ENCODE measurements at places on chromosomes 2 and 18.

GRCh38 chr2:7835151-7835550 lies 846.7 kb upstream of the ID2 start:
- no peak for DNase-seq

DNA sequence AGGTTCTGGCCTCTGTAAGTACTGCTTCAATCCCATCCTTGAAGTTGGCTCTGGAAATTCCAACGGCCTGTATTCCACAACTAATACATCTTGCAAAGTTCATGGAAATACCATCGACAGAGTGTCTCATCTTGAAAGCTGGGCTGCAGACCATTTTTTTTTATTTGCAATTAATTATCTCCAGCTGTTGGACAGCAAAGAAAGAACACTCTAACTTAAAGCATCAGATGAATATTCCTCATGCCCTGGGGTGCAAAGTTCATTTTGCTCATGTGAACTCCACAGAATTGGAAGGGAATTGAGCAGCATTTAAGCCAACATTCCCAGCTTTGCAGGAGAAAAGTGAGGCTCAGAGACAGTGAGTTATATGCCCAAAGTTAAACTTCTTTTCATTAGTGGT lies 96.5 kb upstream of the PIEZO2 start:
- DNase-seq: no peak

GRCh38 chr2:151976945-151977353 lies 121.9 kb downstream of the CACNB4 start:
- no peak for DNase-seq

DNA sequence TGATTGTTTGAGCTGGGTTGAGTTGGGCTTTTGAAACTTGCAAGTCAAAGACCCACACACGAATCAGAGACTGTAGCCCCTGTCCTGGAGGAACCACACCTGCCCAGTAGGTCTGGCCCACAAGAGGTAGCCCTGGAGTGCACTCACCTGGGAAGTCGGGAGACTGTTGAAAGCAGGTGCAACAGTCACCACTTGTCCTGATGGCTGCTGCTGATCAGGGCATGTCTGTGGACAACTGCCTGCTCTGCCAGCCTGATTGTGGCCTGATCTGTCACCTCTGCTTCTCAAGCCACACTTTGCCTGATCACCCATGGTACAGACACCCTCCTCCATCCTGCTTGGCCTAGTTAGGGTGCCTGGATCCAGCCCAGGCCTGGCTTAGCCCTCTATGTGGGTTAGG lies 105.0 kb upstream of the HAAO start:
- no peak for DNase-seq

DNA sequence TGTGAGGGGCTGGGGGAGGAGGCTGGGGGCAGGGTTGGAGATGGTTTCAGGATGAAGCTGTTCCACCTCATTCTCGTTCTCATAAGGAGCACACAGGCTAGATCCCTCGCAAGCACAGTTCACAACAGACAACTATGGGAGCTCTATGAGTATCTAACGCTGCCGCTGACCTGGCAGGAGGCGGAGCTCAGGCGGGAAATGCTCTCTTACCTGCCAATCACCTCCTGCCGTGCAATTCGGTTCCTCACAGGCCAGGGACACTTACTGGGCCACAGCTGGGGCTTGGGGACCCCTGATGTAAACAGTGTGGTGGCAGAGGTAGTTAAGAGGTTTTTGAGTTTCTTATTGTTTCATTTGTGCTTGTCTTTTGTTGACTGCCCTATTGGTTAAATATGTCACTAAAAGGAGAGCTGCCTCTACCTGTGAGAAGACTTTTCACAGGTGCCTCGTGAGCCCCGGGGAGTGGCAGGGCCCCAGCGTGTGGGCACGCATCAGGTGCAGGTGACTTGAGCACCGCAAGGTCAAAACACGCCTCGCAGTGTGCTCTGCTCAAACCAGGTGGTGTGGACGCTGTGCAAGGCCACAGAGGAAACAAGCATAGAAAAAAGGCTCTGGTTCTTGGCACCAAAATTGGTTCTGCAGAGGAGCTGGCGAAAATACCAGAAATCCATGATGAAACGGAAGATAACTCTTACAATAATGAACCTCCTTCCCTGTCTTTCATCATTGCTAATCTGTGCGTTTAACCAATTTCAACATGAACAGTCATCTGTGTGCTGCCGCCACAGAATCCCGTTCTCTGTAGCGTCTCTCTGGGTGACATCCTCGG lies 10.2 kb downstream of the MLPH start:
- DNase-seq: no peak

DNA sequence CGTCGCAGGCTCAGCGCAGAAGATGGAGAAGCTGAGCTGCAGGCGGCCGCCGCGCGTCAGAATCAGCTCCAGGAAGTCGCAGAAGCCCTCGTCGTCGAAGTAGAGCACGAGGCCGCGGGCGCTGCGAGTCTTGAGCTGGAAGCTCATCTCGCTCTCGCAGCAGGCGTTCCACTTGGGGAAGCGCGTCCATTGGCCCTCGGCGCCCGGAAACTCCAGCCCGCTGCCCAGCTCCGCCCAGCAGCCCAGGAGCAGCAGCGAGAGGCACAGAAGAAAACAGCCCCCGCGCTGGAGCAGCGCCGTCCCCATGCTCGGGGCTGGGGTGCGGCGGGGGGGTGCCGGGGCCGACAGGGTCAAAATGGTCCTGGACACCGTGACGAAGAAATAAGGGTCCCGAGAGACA lies 4.0 kb downstream of the NRXN1 start:
- DNase-seq: no peak

DNA sequence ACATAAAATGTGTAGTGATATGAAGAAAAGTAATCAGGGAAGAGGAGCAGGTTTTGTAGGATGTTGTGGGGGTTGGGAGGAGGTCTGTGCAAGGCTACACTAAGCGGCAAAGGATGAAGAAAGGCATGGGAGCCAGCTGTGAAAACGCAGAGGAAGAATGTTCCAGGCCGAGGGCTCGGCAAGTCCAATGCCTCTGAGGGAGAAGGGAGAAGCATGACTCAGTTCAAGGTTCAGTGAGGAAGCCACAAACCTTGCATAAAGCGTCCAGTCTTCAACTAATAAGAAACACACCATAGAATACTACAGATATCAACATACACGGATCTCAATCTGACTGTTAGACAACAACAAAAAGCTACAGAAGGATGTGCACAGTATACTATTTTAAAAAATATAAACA lies 16.2 kb downstream of the EPB41L3 start:
- peak; percentile 73 for DNase-seq

DNA sequence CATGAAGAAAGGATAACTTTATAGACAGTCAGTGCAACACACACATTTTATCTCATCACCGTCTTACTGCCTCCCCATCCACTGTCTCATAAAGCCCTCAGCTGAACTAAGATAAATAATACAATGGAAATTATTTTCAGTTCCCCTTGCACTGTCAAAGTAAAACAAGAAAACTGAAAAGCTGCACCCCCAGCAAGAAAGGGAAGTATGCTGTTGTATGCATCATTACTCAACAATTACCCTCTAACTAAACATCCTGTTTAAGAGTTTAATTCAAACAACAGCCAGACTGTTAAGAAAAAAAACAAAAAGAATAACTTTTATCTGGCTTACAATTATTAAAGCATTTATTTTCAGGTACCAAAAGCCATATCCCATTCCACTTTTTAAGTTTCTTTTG lies 25.0 kb downstream of the MPPE1 start:
- no peak for DNase-seq

DNA sequence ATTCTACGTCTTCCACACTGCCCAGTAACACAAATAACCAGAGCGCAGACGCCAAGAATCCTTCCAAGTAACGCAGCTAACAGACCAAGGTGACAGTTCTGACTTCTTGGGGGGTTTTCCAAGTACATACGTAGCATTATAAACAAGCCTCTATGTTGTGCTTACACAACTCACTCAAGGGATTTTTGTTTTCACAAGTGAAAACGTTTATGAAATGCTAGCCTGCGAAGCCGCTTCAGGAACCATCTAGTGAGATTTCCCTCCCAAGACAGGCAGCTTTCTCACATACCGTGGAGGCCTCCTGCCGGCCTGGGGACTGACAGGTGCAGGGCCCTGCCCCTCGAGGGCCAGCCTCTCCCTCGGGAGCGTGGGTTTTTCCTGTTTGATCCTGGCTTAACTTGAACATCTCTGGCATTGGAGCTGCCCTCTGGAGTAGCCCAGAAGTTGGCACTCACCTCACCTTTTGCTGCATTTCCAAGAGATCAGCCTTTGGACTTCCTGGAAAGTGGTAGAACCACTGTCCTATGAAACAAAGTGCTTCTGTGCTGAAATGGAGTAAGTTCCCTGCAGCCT lies 151.1 kb downstream of the MBP start:
- DNase-seq: peak; percentile 9

- DNase-seq: no peak
Observed at GRCh38 chr2:20398956-20399567, 47.8 kb upstream of the RHOB start.

GRCh38 chr2:146241023-146241422 lies 1603.8 kb upstream of the ACVR2A start:
- DNase-seq: no peak

GRCh38 chr2:10139536-10139935 lies 17.0 kb downstream of the RRM2 start:
- no peak for DNase-seq

GRCh38 chr2:216160786-216161185 lies 51.6 kb downstream of the XRCC5 start:
- DNase-seq: no peak

All from smooth muscle cell of the brain vasculature (primary cell).